ENCODE measurements at places on chromosomes 1 and 21.

- no peak for DNase-seq
These were observed 12.3 kb upstream of the RASSF5 start for GRCh38 chr1:206495011-206495461.

DNA sequence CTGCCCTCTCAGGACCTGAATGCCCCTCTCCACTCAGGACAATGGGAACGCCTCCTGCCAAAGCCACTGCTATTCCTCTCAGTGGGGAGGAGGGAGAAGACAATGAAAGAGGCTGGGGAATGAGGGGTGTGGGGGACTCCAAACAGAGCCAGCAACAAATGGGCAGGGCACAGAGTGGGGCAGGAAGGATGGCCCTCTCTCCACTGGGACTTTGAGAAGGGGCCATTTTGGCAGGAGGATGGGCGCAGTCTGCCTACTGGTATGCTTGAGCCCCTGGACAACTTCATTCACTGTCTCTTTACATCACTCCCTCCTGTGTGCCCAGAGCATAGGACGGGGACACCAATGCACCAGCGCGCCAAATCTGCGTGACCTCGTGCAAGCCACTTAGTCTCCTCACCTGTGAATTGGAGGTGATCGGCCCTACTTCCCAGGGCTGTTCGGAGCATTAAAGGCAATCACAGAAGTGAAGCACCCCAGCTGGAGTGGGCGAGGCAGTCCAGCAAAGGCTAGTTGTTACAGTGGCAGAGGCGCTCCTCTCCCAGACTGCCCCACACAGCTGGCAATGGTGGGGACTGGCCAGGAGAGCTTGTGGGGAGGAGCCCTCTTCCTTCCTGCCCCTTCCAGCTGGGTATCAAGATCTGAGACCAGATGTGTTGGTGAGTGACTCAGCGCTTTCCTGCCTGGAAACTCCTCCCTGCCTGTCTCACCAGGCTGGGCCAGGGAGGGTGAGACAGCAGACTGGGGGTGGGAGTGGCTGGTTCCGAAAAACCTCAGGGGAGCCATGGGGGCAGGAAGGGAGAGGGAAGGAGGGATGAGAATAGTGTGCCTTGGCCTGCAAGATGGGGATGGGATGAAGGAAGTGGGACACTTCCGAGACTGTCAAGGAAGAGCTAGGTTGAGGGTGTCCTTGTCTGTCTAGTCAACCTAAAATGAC lies 22.4 kb upstream of the SYNC start:
- DNase-seq = no peak

DNA sequence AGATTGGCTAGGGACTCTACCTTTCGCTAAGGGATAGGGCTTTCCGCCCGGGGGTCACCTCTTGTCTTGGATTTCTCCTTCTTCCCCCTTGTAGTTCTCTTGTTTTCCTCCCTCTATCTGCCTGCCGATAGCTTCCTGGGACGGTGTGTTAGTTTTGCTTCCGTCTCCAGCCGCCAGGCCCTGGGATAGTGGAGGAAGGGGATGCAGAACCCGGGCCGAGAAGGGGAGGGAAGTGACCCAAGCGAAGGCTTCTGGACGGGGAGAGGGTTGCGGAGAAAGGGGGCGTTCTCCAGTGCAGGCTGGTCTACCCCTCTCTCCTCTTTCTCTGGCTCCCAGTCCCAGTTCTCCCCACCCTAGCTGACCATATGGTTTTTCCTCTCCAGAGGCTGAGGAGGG lies 871 bp downstream of the TUFT1 start:
- DNase-seq = no peak

DNA sequence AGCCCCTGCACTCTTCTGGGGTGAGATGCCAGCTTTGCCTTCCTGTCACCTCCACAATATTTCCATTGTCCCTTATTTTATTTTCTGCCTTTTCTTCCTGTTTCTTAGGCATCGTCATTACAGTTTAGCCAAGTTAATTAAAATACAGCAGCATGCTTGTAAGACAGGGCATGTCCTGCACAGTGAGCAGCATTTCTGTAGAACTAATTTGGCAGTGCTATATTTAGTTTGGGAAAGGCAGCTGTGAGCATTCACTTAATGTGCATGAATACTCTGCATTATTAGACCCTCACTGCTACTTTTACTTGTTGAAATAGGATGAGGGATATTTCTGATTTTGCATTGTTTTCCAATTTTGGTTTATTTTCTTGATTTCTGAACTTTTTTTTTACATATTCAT lies 133.3 kb downstream of the KCNK2 start:
- DNase-seq = no peak

DNA sequence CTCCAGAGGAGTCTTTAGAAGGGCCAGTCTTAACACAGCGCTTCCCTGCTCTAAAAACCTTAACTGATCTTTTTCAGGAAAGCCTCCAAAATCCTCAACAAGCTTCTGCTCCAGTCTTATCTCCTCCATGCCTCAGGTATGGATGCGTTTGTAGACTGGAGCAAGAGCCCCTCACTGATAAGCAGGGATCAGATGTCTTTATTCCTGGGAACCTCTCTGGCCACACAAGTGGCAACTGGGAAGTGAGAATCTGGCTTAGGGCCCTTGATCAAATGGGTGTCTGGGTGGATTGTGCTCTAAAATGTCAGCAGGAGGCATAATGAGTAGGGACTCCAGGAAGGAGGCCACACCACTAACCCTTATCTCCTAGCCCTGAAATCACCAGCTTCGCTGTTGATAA lies 1.4 kb downstream of the ZBTB8A start:
- DNase-seq = no peak

DNA sequence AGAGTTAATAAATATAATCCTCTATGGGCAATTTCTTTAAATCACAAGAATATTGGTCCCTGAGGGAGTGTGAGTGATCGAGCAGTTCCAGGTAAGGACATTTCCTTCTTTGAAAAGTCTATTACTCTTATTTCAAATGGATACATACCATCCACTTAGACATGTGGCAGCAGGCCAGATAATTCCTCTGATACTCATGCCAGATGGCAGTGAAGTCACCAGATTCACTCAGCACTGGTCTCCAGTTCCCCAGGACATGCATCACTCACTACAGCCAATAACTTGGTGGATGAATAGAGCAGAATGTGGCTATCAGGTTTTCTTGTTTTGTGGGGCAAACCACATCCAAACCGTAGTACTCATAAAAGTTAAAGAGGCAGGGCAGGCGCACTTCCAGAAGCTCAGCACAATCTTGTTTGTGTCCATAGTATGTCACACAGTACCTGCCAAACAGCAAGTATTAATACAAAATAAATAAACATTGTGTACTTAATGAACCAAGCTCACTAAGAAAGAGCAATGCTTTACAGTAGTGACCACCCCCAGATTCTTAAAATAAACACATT lies 74.2 kb upstream of the CD53 start:
- no peak for DNase-seq

DNA sequence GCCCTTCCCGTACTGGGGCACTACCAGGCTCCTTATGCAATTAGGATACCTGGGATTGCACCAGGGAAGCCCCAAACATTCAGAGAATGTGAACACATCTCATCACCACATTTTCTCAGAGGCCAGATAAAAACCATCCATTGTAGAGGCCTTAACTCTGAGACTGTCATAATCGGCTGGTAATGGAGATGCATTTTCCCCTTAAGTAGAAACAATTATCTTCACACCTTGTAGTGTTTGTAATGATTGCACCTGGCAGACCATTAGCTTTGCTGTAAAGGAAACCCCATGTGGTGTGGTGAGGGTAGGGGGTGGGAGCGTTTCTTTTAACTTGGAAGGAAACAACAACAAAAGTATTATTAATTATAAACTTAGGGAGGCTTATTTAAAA lies 90.0 kb upstream of the TLR5 start:
- no peak for DNase-seq

GRCh38 chr1:119906927-119907652 lies 10.8 kb upstream of the ADAM30 start:
- no peak for DNase-seq

GRCh38 chr1:226405411-226405988 lies 2.4 kb downstream of the PARP1 start:
- DNase-seq = no peak

GRCh38 chr1:209815931-209816341 lies 10.0 kb upstream of the IRF6 start:
- no peak for DNase-seq

- peak; percentile 64 for DNase-seq
These were observed 36.1 kb downstream of the TRIM11 start for GRCh38 chr1:228370439-228370940.

GRCh38 chr1:29991025-29991424 lies 732.4 kb downstream of the MATN1 start:
- DNase-seq = no peak

DNA sequence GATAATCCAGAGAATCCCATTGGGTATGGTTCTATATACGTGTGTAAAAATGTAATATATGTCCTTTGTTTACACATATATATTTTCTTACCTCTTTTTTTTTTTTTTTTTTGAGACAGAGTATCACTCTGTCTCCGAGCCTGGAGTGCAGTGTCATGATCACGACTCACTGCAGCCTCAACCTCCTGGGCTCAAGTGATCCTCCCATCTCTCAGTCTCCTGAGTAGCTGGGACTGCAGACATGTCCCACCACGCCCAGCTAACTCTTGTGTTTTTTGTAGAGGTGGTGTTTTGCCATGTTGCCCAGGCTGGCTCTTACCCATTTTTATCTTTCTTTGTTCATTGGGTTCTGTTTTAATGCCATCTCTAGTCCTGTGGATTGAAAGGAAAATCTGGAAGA lies 59.5 kb downstream of the ZBTB17 start:
- DNase-seq = no peak

- DNase-seq = no peak
These were observed 16.5 kb upstream of the CFHR5 start for GRCh38 chr1:196960854-196961253.

DNA sequence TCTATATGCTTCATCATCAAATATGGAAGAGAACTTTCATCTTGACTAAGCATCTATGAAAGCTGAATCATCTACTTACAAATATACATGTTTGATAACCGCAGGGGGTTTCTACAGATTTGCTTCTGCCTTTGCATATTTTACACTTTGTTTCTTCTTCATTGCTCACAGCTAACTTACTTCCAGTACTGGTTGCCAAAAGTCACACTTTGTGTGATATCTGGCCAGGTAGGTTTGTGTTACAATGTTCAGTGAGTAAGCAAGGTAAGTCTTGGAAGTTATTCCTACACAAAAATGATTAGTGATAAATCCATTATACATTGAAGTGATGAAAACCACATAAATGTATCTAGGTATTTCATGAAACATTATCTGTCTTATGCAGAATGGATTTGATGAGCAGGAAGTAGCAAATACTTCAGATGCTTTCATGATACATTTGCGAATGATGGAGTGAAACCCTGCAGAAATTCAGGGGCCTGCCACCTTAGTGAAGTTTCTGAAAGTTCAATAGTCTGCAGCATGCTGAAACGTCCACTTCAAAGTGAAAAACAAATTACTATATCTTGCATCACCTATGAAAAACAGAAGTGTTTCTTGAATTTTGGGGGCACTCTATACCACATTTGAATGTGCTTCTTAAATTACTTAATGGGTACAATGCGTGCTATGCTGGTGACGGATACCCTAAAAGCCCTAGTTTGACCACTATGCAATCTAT lies 187.3 kb downstream of the ATP6V1G3 start:
- DNase-seq = no peak

DNA sequence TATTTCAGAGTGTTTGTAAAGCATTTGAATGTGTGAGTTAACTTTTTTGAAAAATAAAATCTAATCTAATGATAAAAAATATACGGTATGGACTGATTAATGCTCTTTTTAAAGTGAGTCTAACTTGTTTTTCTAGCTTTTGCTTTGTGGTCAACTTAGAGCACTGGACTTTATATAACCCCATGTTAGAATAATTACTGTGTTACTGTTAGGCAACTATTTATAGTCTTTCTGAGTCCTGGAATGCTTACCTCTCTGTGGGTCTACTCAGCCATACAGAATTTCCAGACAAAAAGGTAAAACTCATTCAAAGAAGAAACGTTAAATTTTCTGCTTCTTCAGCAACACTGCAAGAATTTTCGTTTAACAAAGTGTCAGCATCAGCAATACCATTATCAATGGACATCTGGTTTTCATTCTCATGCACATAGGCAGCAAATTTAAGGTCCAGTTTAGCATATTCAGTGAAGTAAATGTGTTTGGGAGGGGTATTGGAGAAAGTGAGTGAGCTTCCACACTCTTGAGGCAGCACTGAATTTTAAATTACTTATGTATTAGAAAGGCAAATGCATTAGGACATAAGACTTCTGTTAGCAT lies 664.7 kb upstream of the NEGR1 start:
- DNase-seq = no peak

DNA sequence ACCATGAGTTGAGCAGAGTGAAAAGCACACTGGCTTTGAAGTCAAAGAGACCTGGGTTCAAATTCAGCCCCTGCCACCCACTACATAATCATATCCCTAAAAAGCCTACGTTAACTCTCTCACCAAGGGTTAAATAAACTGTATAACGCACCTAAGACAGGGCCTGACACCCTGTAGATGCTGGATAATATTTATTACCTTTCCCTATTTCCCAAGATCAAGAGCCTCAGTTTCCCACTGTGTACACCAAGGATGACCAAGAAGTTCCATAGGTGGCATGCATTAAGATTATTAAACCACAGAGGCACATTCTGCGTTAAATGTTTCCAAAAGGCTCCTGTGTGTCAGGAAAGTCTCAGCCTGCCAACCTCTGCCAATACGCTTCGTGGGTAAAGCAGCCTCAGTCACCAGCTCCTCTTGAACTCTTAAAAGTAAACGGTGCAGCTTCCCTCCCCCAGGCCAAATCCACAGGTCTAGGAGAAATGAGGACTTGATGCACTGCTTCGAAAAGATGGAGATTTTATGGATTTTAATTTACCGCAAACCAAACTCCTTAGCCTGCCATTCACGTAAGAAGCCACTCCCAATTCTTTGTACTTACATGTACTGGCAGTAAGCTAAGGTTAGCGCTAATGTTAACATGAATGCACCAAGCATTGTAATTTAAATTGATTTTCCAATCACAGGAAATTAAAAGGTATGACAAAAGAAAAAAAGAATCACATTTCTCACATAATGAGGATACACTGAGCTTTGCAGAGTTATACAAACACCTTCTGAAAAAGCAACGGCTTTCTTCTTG lies 2.6 kb downstream of the USP24 start:
- DNase-seq = no peak
